ENCODE measurements at places on chromosomes 6 and 20.

DNA sequence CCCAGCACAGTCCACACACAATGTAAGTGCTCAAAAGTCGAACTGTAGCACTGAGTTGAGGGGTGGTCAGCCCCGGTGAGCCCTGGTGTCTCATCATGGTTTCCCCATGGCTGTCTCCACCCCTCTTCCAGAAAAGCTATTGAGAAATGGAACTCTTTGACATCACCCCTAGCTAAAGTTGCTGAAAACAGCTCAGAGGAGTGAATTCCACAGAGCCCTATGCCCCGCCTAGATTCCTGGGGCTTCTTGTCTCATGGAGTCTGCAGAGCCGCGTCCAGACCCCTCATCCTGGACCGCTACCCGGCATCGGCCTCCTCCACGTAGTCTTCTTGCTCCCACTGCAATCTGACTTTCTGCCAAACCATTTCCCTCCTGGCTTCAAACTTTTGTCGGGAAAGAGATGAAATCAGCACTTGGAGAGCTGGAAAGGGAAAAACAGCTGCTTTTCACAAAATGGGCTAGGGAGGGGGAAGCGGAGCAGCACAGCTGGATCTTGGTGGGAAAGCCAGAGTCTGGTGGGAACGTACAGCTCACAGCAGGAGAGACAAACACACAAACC, 132.2 kb downstream of the SNX5 start:
- no peak for DNase-seq

- DNase-seq: no peak
Observed at GRCh38 chr20:48384147-48384818, 443.5 kb downstream of the PREX1 start.

GRCh38 chr20:5535125-5535756, 215.0 kb upstream of the SHLD1 start:
- DNase-seq: no peak

DNA sequence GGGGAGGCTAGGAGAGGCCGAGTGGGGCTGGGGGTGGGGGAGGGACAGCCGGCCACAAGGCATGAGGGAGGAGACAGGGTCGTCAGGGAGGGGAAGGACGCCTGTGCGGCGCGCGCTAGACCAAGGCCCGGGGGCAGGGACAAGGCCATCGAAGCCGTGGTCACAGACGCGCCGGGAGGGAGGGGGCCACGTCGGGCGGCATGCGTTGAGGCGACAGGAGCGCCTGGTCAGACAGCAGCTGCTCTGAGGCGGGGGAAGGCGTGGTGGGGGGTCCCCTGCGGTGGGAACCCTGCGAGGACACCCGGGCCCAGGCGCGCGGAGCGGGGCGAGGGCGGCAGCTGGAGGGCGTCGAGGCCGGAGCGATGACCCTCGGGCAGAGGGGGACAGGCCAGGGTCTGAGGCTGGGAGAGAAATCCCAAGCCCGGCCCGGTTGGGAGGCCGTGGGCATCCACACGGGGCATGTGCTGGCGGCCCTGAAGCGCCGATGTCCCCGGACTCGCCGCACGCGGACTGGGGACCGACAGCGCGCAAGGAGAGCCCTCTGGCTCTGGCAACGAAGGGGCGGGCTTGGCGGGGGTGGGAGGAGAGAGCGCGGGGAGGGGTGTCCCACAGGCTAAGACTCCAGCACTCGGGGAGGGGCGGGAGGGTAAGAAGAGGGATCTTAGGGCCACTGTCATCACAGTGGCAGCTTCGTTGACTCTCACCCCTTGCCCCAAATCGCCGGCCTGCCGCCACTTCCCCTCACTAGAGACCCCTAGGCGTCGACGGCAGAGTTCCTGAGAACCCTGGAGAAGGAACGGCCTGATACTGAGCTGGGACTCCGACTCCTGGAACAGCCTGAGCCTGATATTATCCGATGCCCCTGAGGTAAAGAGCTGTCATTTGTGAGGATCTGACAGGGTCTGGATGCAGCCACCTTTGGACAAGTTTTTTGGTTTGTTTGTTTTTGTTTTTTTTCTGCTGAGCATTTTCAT, 5.0 kb downstream of the TMEM239 start:
- peak; percentile 11 for DNase-seq

DNA sequence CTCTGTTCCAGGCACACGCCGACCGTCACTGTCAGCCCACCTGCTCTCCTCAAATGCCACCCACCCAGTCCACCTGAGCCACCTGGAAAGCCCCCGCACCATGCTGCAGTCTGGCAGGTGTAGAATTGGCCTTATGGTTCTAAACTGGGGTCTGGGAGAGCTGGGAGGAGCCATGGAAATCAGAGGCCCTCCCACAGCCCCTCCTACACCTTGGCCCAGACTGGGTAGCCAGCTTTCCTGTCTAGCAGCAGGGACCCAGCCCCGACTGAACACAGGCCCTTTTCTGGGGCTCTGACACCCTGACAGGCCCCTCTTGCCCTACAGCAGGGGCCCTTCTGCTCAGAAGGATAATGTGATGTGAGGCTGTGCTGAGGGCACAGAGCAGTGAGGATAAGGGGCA, 31.1 kb downstream of the LRFN2 start:
- DNase-seq: no peak

DNA sequence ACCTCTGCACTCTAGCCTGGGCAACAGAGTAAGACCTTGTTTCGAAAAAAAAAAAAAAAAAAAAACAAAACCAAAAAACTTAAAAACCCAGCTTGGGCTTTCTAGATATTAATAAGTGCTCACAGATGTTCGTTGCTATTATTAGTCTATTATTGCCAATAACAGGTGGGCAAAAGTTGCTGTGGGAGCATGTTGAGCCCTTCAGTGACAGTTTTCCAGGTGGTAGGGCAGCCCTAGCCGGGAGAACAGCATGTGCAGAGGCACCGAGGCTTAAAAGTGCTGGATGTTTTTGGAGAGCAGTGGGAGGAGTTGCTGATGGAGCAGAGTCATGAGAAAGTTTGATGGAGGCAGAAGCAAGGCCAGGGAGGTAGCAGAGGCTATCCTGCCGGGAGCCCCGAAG, 4.4 kb downstream of the PPP1R16B start:
- no peak for DNase-seq

DNA sequence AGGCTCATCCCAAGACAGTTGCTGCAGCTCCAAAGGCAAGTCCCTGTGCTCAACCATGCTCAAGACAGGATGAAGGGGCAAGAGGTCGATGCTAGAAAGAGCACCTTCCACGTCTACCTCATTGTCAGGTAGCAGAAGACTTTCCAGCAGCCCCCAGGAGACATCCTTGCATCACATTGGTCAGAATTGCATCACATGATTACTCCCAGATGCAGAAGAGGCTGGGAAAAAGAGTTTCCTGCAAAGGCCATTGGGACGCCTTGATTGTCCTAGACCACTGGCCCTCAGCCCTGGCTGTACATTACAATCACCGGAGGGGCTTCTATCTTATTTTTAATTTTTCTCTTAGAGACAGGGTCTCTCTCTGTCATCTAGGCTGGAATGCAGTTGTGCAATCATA, 17.3 kb upstream of the ZNF334 start:
- no peak for DNase-seq

DNA sequence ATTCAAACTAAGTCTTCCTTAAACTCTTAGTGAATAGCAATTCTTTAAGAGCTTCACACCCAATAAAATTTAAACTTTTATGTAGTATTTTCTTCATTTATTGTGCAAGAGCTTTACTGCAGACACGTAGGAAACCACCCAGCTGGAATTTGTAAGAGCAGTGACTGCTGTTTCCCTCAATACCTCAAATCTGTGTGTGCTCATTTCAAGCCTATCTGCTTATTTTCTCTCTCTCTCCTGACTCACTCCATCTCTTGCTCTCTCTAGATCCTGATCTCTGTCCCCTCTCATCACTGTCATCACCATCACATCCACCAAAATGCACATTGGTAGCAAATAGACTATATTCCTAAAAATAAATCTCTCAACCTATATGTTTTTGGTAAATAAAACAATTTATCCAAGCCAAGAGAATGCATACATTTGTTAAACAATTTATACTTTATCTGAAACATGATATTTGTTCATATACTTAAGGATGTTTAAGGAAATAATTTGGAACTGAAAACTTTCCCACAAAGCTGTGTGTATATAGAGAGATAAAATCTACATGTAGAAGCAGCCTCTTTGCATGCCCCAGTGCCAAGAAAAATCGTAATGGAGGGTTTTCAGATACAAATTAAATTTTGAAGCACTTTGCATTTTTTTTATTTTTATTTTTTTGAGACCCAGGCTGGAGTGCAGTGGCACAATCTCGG, 273.0 kb downstream of the TFAP2A start:
- DNase-seq: peak; percentile 46

DNA sequence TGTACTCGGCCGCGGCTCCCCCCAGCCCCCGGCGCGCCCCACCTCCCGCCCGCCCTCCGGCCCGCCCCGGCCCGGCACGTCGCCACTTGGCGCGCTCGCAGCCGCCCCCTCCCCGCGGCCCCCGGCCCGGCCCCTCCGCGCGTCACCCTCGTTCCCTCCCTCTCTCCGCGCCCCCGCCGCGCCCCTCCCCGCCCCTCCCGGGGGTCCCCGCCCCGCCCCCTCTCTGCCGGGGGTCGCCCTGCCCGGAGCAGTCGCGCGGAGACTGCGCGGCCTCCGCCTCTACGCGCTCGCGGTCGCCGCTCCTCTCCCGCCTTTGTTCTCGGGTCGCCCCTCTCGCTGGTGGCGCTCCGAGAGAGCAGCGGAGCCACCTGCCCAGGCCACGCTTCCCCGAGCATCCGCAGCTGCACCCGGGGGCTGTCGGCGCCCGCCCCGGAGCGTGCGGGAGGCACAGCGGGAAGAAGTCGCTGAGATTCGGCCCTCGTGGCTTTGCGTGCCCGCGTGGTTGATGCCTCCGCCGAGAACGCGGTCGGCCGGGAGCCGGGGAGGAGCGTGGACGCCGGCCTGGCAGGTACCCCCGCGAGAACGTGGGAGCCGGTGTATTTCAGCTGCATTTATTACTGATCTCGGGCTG, at the start of gene PHF10:
TSS of gene PHF10 (minus strand) at position 7 of the 631 bp plus-strand sequence. CDS start 569 bp downstream, outside the sequence.
- peak; percentile 95 for DNase-seq

DNA sequence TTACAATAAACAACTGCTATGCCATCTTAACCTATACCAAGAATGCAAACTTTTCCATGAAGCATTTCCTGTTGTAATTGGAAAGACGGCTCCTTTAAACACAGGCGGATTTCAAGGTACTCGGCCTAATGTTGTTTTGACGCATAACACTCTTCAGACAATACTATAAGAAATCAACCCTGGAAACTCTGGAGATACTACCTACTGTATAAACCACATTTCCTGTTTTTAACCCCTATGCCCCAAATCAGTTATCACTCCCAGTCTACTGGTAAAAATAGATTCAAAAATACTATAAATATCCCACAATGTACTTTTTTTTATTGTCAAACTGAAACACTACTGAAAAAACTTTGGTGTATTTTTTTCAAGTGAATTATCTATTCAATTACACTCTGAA, 118.1 kb downstream of the IRF4 start:
- DNase-seq: no peak

DNA sequence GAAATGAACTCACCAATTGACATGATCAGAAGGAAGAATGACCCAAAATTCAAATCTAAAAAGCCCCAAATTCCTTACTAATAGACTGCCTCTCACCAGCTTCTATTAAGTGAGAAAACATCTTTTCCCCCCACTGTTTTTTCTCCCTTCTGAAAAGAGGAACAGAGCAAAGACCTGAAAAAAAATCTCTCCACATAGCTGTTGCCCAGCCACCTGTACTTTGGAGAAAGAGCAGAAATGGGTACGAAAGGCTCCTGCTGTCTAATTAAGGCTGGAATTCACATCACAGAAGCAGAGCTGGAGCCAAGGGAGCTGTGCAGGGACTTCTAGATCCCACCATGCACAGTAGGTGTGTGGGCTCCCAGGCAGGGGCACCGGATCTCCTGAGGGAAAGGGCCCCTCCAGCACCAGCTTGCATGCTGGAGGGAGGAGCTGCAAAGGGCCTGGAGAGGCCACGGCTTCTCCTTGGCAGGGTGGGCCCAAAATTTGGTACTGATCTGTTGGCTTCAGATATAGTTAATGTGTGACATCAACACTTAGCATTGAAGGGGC, 73.2 kb upstream of the DUSP22 start:
- no peak for DNase-seq

DNA sequence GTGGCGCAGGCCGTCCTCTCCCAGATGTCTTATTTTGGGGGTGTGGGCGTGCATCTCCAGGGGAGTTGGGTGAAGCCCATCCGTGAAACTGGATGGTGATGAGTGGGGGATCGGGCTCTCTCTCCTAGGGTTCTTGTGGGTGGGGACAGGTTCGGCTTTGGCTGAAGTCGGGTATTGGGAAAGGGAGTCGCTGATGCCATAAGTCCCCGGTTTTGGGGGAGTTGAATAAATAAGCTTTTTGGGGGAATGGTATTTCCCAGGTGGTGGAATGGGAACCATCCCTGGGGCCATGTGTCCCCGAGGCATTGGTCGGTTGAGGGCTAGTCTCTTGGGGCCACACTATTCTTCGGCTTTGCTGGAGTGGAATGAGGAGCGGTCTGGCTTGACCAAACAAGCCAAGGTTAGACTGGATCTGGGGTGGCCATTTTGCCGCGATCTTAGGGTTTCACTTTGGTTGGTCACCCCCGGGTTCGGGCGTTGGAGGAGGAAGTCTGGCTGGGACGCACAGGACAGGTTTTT, 481 bp downstream of the ZNF133 start:
- peak; percentile 50 for DNase-seq

GRCh38 chr20:63877755-63878470, 12.8 kb downstream of the TPD52L2 start:
- DNase-seq: no peak

DNA sequence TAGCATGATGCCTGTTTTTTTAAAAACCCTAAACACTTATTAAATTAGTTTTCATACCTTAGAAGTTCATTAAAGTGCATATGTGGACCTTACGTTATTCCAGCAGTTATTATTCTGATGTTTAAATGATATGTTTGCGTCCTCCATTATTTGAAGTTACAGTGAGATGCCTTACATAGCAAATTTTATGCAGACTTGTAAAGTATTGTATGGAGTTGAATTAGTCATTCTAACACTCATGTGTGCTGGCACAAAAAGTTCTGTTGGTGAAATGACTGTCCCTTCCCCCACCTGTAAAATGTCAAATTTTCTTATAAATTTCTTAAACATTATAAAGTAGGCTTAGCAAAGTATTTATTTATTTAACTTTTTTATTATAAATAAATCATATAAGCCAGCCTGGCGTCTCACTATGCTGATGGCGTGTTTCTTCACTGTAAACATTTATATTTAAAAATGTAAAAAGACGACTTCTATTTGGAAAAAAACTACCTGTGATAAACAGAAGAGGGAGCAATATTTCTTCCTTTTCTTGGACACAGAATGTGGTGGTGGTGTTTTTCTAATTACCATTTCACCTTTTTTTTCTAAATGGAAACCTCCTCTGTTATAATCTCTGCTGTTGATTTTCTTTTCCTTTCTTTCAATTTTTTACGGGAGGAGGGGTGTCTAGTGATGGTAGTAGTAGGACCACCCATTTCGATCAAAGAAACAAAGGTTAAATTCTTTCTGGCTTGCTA, 155.4 kb downstream of the RFPL4B start:
- peak; percentile 1 for DNase-seq

- DNase-seq: no peak
Observed at GRCh38 chr6:92159046-92159445, 1260.3 kb downstream of the EPHA7 start.

- DNase-seq: no peak
Observed at GRCh38 chr6:14166839-14167238, 49.3 kb downstream of the CD83 start.

All from NCI-H69 (cell line).